OCI-LY7 (cell line): ENCODE measurements at places on chromosomes 2 and 18.

GRCh38 chr2:18077231-18077630 lies 198.8 kb downstream of the KCNS3 start:
- DNase-seq: no peak

DNA sequence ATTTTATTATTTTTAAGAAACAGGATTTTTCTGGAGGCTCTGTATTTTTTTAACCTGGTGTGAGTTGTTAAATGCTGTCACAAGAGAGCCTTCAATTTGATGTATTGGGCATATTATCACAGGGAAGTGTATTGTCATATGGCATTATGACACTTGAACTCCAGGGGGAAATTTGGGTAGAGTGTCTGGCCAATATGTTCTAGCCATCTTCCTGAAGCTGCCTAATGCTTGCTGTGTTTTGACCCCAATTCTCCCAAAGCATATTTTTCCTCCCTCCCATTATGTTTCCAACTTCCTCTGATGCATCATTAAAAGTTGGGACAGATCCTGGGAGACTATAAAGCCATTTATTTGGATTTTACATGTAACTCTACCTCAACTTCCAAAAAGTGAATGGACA lies 214.1 kb upstream of the SESTD1 start:
- no peak for DNase-seq

- DNase-seq: no peak
These were observed 229.5 kb downstream of the PIEZO2 start for GRCh38 chr18:10919851-10920250.

- no peak for DNase-seq
These were observed 61.2 kb downstream of the CCDC85A start for GRCh38 chr2:56244911-56245530.

DNA sequence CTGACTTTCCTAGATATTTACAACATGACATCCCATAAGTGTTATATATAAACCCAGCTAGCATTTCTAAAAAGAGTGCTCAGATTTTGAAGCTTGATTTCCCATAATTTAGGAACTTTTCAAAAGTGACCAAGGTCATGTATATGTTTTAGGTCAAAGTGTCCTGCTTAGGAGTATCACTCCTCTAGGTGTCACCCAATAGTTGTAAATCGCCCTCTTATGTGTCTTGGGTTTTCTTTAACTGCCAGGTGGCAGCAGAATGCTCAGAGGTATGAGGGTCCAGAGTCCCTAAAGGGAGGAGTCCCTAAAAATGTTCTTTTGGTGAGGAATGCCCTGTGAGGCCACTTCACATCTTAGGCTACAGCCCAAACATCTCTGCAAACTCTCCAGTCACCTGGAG lies 358.3 kb downstream of the CELF4 start:
- no peak for DNase-seq

- peak; percentile 36 for DNase-seq
These were observed 1.4 kb downstream of the MBP start for GRCh38 chr18:77131100-77131651.

GRCh38 chr2:19100570-19100969 lies 257.9 kb downstream of the OSR1 start:
- no peak for DNase-seq

GRCh38 chr2:104405623-104406022 lies 448.3 kb upstream of the POU3F3 start:
- DNase-seq: no peak

- no peak for DNase-seq
These were observed 65.8 kb upstream of the ATL2 start for GRCh38 chr2:38442643-38443541.

DNA sequence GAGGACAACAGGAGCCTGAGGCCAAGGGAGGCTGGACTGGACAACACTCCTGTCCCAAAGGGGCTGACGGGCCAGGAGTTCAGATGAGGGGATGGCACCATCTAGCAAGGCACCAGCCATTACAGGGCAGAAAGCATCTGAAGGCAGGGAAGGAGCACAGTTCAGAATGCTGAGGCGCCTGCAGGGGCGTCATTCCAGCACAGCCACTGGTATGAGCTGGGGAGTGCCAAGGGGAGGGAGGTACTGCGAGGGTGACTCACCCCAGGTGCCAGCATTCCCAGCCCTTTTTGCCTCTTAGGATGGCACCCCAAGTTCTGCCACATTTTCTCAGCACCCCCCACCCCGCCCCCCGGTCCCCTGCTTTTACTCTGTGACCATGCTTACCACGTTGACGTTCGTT lies 129.8 kb upstream of the EPAS1 start:
- no peak for DNase-seq

GRCh38 chr2:127140538-127140937 lies 33.6 kb upstream of the BIN1 start:
- DNase-seq: no peak

- DNase-seq: no peak
These were observed 167.1 kb upstream of the COPS8 start for GRCh38 chr2:236918545-236918944.

GRCh38 chr2:235043762-235044500 lies 92.1 kb downstream of the SH3BP4 start:
- peak; percentile 13 for DNase-seq

DNA sequence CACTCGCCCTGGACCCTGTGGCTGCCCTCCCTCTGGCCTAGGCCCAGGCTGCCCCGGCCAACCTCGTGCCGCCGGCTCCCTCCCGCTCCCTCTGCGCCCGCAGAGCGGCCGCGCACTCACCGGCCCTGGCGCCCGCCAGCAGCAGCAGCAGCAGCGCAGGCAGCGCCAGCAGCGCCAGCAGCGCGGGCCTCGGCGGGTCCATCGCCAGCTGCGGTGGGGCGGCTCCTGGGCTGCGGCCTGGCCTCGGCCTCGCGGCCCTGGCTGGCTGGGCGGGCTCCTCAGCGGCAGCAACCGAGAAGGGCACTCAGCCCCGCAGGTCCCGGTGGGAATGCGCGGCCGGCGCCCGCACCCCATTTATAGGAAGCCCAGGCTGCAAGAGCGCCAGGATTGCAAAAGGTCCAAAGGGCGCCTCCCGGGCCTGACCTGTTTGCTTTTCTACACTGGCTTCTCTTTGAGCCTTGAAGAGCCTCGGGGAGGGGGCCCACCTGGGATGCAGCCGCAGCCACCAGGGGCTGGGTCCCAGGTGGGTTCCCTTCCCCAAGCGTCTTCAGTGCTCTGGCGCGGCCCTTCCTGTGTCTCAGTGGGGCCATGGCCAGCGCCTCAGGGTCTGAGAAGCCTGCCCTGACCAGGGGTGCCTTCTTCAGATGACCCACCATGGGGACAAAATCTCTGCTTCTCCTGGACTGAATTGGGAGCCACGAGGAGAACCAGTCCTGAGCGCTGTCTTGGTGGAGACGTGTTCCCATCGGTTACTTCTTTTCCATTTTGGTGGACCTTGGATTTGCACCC lies at the start of gene APOB:
Gene APOB (minus strand): TSS at position 330 of the 789 bp plus-strand sequence. CDS start 128 bp downstream, at position 202.
- no peak for DNase-seq

GRCh38 chr2:154686162-154686561 lies 12.3 kb upstream of the KCNJ3 start:
- DNase-seq: no peak

GRCh38 chr2:120658042-120658769 lies 77.5 kb upstream of the GLI2 start:
- DNase-seq: no peak

GRCh38 chr2:66153941-66154340 lies 281.0 kb upstream of the MEIS1 start:
- no peak for DNase-seq

GRCh38 chr2:10901160-10901939 lies 10.4 kb upstream of the KCNF1 start:
- no peak for DNase-seq

GRCh38 chr2:5798084-5798483 lies 105.9 kb downstream of the SOX11 start:
- no peak for DNase-seq

- DNase-seq: peak; percentile 20
These were observed 615 bp downstream of the ADNP2 start for GRCh38 chr18:80109676-80110078.

DNA sequence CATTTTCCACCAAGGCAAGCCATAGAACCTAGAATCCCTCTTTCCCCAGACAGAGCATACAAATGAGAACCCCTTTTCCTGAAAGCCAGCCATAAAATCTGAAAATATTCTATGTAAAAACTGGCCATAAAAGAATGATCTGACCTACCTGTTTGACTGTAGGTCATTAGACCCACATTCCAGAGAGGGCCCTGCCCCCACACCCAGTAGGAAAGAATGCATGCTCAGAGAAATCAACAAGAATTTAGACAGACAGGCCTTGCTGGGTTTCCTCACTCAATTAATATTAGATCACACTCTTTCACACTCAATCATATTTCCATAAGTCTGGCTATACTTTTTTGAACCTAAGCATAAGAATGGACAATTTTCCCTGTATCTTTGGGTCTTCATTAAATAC lies 929.5 kb downstream of the ERBB4 start:
- DNase-seq: no peak

DNA sequence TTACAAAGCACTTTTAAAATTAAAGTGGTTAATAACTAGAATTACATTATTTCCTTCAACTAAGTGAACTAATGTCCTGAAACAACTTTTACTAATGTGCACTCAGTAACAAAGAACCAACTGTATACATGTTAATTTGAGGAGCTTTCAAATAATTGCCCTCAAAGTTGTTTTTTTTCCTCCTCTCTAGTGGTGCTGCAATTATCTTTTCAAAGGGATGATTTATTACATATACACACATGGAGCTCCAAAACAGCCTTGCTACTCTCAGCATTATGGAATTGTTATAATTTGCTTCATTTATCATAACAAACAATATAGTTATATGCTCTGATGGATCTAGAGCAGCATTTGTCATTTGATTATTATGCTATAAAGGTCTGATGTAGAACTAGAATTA lies 246.3 kb upstream of the RASGRP3 start:
- no peak for DNase-seq

GRCh38 chr2:153808679-153809078 lies 63.0 kb upstream of the GALNT13 start:
- DNase-seq: no peak

DNA sequence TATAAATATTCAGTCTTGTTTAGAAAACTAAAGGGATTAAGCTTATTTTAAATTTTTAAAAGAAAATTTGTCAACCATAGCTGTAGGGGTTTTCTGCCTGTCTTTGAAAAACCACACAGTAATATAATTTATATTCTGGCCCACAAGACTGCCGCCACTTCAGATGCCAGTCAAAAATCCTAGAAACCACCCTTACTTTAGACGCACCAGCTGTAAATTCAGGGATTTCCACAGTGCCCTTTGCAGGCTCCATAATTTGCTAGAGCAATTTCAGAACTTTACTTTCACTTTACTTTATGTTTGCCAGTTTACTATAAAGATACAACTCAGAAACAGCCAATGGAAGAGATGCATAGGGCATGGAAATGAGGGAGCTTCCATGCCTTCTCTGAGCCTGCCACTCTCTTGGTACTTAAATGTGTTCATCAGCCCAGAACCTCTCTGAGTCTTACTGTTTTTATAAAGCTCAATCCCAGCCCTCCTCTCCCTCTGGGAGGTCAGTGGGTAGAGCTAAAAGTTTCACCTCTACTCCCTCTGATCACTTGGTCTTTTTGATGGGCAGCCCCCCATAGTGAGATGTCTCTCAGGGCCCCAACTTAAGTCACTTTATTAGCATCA lies 63.3 kb downstream of the KYNU start:
- no peak for DNase-seq

- DNase-seq: no peak
These were observed 40.8 kb downstream of the MAP3K2 start for GRCh38 chr2:127347015-127347414.

- DNase-seq: no peak
These were observed 10.1 kb downstream of the RPL31 start for GRCh38 chr2:101012054-101012705.

DNA sequence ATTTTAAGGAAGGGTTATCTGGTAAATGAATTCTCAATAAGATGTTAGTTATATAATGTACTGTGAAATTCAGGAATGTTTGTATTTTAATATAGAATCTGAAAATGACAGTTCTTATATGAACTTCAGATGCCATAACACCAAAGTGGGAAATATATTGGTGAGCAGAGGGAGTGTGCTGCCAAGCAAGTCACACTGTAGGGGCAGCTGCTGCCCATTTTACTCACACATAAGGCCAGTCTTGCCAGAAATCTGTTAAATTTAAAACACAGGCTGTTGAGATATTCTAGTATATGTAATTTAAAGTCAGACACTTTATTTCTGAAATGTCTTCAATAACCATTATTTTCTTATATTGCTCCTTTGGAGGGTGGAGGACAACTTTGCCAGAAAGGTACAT lies 34.6 kb upstream of the C1GALT1C1L start:
- DNase-seq: no peak

GRCh38 chr2:234633581-234634230 lies 136.8 kb upstream of the ARL4C start:
- DNase-seq: no peak
